Cerebellar nuclear complex (tissue), 1 donor: ENCODE measurements at places on chromosomes 6 and 20.

DNA sequence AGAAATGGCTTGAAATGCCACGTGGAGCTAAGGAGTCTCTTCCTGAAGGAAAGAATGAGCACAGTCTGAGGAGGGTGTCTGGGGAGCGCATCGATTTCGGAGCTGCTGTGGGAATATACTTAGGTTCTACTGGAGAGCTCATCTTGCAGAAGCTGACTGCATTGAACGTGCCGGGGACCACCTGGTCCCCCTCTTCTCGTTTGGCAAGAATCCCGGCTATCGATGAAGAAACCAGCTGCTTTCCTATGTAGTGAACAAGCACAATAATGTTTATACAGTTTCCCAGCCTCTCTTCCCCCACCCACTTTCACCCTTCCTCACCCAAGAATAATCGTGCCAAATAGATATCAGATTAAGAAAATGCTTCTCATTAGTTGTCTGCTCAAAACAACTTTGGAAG lies 242.5 kb downstream of the PACRG start:
- DNase-seq = no peak

DNA sequence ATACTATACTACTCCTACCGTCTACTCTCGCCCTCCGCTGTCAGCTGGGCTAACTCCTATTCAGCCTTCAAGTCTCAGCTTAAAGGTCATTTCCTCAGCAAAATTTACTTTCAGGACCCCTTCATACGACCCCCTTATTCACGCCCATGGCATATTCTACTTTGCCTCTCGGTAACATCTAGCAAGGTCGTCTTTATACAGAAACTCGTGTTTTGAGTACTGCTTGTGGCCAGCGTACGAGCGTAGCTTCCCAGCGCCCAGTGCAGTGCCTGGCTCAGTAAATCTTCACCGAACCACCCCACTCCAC lies 546 bp downstream of the CRNKL1 start:
- no peak for DNase-seq

- no peak for DNase-seq
Measured at GRCh38 chr6:25277857-25278256, 1.3 kb upstream of the CARMIL1 start.

- no peak for DNase-seq
Measured at GRCh38 chr6:72422171-72422570, 199.7 kb upstream of the KCNQ5 start.

DNA sequence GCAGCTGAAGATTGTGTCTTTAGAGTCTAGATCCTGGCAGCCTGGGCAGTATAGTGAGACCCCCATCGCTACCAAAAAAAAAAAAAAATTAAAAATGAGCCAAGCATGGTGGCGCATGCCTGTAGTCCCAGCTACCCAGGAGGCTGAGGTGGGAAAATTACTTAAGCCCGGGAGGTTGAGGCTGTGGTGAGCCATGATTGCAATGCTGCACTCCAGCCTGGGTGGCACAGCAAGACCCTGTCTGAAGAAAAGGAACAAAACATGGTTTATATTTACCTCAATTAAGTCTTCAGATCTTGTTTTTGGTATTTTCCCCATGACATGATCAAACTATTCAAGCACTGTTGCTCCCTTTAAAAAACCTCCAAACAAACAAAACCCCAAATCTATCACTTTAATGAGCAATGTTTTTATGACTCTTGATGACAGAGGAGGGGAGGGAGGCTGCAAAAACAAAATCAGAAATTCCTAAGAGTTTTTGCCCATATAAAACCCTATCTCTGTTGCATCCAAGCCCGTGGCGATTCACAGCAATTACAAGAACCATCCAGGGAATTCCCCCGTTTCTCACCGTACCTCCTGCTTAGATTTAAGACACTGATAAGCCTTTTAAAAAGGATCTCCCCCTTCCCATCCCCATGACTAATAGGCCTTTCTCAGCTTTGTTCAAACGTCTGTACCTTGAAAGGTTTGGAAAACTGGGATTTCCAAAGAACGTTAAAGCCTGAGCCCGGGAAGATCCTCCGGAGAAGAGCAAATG lies 259.9 kb downstream of the BMP7 start:
- no peak for DNase-seq

- DNase-seq = no peak
Measured at GRCh38 chr6:35589904-35590303, 77.2 kb upstream of the TULP1 start.

DNA sequence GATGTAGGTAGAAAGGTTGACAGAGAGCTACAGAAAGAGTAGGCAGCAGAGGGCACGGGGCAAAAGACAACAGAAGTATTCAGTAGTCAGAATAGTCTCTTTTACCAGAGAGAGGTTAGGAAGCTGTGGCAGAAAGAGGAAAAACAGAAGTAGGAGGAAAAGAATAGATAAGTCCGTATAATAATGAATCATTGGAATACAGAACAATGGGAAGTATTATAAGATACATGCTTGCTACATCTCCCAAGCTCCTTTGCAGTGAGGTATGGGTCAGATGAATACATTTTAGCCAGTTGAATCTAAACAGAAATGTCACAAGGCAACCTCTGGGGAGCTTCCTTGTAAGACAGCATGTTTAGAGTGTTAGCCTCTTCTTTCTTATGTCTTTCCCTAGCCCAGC lies 570.5 kb upstream of the CITED2 start:
- DNase-seq = no peak

- DNase-seq = no peak
Measured at GRCh38 chr6:167663316-167663715, 163.4 kb upstream of the AFDN start.

DNA sequence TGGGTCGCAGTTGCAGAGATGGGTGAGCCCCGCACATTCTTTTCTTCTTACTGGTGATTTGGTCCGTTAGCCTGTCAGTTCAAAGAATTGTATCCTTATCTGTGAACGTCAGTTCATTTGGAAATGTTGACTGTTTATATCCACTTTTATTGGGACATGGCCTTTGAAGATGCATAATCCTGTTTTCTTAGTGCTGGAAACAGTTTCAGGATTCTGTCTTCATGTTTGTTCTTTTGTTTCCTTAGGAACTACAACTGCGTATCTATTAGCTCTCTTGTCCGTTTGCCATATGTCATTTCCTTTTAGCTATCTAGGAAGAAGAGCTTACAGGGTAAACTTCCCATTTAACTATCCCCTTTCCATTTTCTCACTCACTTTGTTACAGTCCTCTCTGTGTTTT lies 35.0 kb upstream of the TULP1 start:
- no peak for DNase-seq

DNA sequence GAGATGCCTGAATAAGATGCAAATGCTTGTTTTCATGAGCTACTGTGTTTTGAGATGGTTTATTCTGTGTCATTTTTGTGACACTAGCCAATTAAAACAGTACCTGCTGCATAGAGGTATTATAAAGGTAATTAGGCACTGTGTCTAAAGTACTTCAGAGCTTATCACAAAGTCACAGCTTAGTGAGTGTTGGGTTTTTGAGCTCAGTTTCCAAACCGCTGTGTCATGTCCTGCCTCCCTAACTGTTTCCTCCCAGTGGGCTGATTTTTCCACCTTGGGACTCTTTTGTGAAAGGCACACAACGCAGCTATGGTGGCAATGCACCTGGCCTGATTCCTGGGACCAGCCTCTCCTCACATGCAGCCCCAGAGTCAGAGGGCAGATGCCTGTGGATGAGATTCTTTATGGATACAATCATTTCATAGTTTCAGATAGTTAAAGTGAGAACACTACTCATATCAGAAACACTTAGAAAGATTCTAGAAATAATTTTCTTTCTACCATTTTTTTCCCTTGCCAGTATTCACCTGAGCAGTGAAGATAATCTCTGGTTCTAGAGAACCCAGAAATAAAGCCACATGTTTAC lies 41.3 kb upstream of the TAGAP start:
- no peak for DNase-seq

GRCh38 chr20:48467622-48468021 lies 360.2 kb downstream of the PREX1 start:
- DNase-seq = no peak

DNA sequence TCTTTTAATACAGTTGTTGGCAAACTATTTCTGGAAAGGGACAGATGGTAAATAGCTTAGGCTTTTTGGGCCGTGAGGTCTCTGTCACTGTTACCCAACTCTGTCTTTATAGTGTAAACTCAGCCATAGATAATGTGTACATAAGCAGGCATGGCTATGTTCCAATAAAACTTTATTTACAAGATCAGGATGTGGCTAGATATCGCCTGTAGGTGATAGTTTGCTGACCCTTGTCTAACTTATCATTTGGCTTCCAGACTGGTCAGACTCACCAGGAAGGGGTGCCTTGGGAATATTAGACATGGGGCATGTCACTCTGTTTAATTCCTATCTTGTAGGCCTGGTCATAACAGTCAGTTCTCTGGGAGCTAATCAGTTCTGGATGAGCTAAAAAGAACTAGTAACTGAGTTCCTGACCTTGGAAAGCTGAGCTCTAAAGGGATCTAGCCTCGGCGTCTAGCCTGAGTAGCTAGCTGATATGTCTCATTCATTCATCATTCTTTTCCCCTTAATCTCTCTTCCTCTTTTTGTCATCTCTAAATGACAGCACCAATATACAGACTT lies 163.6 kb downstream of the SLC16A10 start:
- no peak for DNase-seq

DNA sequence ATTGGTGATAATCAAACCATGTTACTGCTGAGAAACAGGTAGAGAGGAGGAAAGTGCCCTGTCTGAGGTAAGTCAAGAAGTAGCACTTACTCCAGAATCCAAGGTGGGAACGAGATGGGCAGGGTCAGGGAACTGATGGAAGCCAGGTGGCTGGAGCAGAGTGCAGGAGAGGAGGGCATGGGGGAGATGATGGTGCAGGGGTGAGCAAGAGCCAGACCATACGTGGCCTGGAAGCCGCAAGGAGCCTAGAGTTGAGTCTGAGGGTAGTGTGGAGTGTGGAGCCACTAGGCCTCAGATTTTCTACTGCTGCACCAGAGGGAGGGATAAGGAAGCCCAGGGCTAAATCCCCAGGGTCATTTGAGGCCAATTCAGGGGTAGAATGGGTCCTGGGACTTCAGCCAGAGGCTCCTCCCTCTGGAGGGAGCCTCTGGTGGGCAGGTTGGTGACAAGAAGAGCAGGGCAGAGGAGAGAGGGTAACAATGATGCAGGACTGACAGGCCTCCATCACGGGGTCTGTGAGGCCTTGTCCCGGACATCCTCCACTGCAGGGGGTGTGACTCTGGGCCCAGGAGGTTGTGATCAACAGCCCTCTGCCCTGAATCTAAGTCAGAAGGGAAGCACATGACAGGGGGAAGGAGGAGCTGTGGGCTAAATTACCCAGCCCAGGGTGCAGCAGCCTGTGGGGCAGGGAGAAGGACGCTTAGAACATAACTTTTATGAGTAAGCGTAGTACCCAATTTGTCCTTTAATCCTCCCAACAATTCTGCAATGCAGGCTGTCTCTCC lies 28.7 kb downstream of the COX4I2 start:
- no peak for DNase-seq

GRCh38 chr6:146679386-146679785 lies 80.6 kb downstream of the ADGB start:
- no peak for DNase-seq

DNA sequence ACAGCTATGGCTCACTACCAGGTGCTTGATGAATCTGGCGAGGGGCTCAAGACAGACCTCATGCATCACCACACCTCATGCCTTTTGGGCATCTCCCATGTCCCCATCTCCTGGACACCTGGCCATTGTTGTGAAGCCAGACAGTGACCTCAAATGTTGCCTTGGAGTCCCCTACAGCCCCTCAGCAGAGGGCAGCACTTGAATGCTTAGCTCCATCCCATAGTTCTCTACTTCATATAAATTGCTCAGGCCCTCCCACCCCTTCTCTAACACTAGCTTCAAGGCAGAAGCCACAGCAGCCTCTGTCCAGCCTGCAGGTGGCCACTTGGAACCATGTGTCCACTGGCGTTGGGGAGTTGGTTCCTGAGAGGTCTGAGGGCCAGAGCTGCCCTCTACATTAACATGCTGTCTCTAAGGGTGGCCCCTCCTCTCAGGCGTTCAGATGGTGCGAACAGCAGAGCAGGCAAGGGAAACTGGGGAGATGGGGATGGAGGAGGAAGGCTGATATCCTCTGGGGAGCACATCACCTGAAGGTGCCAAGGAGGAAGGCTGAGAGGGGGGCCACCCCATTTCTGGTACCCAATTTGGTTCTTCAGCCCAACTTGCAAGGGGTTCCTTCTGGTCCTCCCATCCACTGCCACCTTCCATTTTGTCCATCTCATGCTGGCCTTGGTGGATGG lies 31.3 kb downstream of the MOCS1 start:
- DNase-seq = no peak

DNA sequence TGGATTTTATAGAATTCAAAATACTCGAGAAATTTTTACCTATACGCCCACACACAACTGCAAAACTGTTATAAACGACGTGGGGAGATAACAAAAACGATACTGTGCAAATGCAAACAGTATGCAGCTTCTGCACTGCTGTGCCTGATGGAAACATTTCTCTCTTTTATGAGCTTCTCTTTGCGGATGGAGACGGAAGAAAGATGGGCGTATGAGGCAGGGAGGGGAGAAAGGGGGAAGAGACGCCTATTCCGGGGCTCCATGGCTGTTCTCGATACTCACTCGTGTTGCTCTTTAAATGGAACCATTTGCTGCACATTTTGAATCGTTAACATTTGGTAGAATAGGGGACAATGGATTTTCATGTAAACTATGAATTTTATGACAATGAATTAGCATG lies 69.1 kb upstream of the EXOC2 start:
- DNase-seq = no peak

DNA sequence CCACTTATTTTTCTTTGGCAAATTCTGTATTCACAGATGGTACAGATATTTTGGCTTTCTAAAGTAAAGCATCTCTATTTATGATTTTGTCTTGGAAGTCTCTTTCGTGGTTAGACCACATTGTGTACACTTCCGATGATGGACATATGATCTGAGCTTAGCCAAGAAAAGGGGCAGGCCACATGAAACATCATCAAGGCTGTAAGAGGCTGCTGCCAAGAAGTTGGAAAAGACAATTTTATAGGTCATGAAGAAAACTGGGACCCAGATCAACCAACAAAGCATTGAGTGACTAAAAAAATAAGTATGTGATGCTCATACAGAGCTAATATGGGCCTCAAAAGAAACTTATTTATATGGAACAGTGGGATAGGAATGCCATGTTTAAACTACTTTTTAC lies 266.4 kb downstream of the HAO1 start:
- no peak for DNase-seq

GRCh38 chr20:51388227-51388626 lies 154.3 kb downstream of the NFATC2 start:
- no peak for DNase-seq

- no peak for DNase-seq
Measured at GRCh38 chr6:89087881-89088280, 7.3 kb downstream of the PNRC1 start.

- DNase-seq = no peak
Measured at GRCh38 chr6:87395431-87395830, 12.3 kb upstream of the CFAP206 start.

GRCh38 chr6:37867756-37868446 lies 48.4 kb downstream of the ZFAND3 start:
- DNase-seq = no peak

- DNase-seq = no peak
Measured at GRCh38 chr6:37059344-37060194, 54.1 kb downstream of the FGD2 start.

GRCh38 chr6:130409418-130410100 lies 43.7 kb downstream of the TMEM200A start:
- DNase-seq = no peak

GRCh38 chr6:38407192-38407591 lies 232.5 kb downstream of the BTBD9 start:
- no peak for DNase-seq

- no peak for DNase-seq
Measured at GRCh38 chr6:124684621-124685020, 277.6 kb upstream of the RNF217 start.
